Stimulated activated memory B cell treated with anti-CD40 and anti-IgM and Interleukin-4, amounts not matched to agents 10 μg/mL and 1 μg/mL and 100 μg/mL, for 72 hours (primary cell): ENCODE measurements at places on chromosomes 11 and 22.

- no peak for ATAC-seq
Observed at GRCh38 chr11:44575962-44576361, 10.5 kb downstream of the CD82 start.

DNA sequence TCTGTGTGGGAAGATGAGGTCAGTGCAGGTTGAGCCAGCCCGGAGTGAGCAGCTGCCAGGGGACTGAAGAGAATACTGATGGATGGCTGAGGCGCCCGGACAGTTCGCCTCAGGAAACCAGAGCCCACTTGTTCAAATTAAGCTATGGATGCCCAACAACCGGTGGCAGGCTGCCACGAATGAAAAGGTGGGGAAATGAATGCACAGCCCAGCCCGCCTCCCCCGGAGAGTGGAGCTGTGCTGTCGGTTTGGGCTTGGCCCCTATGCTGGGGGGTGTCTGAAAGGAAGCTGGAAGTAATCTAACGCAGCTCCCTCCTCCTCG, 21.9 kb downstream of the HSPA8 start:
- ATAC-seq: no peak

DNA sequence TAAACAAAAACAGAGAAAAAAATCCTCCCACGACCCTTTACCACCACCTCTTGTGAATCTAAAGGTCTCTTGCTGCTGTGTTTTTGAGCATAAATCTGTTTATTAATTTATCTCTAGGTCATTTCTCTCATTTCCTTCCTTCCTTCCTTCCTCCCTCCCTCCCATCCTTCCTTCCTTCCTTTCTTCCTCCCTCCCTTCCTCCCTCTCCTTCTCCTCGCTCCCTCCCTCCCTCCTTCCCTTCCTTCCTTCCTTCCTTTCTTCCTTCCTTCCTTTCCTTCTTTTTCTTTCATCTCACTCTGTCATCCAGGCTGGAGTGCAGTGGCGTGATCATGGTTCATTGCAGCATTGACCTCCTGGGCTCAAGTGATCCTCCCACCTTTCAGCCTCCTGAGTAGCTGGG, 13.5 kb upstream of the APOBEC3A start:
- no peak for ATAC-seq

DNA sequence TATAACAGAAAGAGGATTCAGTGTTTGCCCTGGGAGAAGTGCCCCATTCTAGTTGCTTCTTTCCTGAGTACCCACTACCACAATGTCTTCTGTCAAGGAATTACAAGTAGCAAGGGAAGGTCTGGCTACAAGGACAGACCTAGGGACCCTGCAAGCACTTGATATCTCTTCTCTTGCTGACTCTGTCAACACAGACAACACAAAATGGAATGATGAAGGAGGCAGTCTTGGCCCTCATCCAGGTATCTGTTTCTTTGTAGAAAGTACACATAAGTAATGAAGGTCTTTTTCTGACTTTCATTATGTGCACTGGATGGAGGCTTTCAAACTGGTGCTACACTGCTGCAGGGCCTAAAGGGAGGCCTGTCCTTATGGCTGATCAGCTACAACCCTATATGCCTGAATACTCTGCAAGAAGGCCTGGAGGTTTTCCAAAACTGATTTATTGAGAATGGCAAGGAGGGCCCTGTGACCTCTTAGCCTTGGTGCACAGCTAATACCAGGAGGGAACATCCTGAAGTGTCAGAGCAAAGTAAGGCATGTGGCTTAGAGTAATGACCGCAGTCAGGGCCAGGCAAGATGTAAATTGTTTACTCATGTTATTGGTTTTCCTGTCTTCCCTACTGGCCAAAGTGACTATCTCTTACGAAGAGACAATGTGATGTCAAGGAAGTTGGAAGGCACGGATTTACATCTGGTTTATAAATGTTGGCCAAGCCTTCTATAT, 31.2 kb downstream of the GAB2 start:
- ATAC-seq: no peak
